ENCODE measurements at places on chromosomes 13 and 19.

GRCh38 chr19:6572217-6572616, 18.7 kb downstream of the CD70 start:
- DNase-seq: no peak

GRCh38 chr13:21846605-21847004, 175.7 kb downstream of the FGF9 start:
- DNase-seq: no peak

DNA sequence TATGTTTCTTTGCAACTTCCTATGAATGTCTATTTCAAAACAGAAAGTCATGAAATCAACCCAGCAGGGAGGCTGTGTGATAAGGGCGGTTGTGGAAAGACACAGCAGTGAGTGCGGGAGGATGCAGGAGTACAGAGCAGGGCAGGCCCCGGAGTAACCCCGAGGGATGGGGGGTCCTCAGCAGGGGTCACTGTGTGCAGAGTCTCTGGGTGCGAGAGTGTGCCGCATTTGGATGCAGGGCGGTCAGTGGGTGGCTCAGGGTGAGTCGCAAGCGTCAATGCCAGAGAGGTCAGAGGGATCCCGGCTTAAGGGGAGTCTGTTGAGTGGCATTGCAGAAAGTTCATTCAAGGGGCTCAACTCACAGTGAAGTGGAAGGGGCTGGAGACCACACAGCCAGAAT, 147.8 kb downstream of the STK24 start:
- no peak for DNase-seq

GRCh38 chr13:30763786-30764413, 28.6 kb downstream of the ALOX5AP start:
- DNase-seq: no peak

DNA sequence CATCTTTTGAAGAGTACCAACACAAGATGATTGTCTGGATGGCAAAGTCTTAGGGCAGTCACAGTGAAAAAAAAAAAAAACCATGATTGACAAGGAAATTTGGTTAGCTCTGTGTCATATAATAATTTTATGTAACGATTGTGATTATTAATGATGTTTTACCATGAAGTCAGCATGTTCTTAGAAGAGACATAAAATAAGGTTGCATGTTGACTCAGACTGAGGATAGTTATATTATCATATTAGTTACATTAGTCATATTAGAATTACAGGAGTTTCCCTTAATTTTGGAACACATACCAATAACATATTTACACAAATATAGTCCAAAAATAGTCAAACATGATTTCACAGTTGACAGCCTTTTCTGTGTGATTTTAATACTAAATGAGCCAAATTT, 5.7 kb downstream of the ZNF431 start:
- DNase-seq: no peak

- DNase-seq: no peak
These were observed 22.0 kb upstream of the TEX29 start for GRCh38 chr13:111298214-111298975.

- no peak for DNase-seq
These were observed 9.4 kb upstream of the DCUN1D2 start for GRCh38 chr13:113499936-113500335.

- DNase-seq: no peak
These were observed 1.6 kb downstream of the ADAMTS10 start for GRCh38 chr19:8608941-8609278.

GRCh38 chr13:92963029-92963428, 263.6 kb upstream of the GPC6 start:
- no peak for DNase-seq

- DNase-seq: no peak
These were observed 11.2 kb downstream of the ZNF317 start for GRCh38 chr19:9151367-9151766.

GRCh38 chr13:39095500-39095899, 57.2 kb downstream of the NHLRC3 start:
- no peak for DNase-seq

GRCh38 chr19:574658-575526, 2.5 kb downstream of the BSG start:
- no peak for DNase-seq

DNA sequence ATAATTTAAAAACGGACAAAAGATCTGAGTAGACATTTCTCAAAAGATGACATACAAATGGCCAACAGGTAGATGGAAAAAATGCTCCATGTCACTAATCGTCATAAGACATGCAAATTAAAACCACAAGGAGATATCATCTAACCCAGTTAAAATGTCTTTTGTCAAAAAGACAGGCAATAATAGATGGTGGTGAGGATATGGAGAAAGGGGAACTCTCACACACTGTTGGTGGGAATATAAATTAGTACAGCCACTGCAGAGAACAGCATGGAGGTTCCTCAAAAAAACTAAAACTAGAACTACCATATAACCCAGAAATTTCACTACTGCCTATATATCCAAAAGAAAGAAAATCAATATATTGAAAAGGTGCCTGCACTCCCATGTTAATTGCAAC, 37.9 kb downstream of the OR10H4 start:
- no peak for DNase-seq

GRCh38 chr19:3171894-3172672, 6.5 kb upstream of the S1PR4 start:
- no peak for DNase-seq

GRCh38 chr13:90272356-90272755, 1075.1 kb upstream of the MIR17HG start:
- no peak for DNase-seq

- DNase-seq: no peak
These were observed 12.4 kb upstream of the VWA8 start for GRCh38 chr13:41973247-41973741.

DNA sequence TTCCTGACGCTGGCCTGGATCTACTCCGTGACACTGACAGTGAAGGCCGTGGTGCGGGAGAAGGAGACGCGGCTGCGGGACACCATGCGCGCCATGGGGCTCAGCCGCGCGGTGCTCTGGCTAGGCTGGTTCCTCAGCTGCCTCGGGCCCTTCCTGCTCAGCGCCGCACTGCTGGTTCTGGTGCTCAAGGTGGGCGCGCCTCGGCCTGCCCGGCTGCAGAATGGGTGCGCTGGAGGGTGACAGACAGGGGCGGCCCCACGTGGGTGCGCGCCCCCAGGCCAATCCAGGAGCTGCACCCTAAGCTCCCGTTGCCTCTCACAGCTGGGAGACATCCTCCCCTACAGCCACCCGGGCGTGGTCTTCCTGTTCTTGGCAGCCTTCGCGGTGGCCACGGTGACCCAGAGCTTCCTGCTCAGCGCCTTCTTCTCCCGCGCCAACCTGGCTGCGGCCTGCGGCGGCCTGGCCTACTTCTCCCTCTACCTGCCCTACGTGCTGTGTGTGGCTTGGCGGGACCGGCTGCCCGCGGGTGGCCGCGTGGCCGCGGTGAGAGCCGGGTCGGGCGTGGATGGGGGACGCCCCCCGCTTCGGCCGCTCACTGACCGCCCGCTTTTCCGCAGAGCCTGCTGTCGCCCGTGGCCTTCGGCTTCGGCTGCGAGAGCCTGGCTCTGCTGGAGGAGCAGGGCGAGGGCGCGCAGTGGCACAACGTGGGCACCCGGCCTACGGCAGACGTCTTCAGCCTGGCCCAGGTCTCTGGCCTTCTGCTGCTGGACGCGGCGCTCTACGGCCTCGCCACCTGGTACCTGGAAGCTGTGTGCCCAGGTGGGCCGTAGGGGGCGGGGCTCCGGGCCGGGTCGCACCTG, 7.2 kb downstream of the ABCA7 start:
- no peak for DNase-seq

DNA sequence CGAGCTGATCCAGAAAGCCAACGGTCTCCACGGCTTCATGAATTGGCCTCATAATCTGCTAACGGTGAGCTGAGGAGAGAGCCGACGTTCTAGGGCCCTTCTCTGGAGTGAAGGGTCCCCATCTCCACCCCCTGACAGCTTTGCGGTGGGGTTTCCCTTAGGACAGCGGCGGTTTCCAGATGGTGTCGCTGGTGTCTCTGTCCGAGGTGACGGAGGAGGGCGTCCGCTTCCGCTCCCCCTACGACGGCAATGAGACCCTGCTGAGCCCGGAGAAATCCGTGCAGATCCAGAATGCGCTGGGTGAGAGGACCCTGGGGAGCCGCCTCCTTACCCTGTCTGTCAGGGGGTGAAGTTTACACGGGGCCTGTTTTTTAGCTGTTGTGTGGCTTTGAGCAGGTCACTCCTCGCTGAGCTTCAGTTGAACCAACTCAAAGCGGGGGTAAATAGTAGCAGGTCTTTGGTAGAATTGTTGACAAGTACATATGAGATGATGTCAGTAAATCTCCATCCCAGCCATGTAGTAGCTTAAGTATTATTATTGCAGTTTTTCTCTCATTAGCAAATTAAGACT, 801 bp downstream of the QTRT1 start:
- DNase-seq: no peak

GRCh38 chr19:53183146-53183764, 9.9 kb downstream of the ZNF665 start:
- DNase-seq: no peak

GRCh38 chr19:43505941-43506340, 1.4 kb upstream of the PHLDB3 start:
- DNase-seq: no peak

DNA sequence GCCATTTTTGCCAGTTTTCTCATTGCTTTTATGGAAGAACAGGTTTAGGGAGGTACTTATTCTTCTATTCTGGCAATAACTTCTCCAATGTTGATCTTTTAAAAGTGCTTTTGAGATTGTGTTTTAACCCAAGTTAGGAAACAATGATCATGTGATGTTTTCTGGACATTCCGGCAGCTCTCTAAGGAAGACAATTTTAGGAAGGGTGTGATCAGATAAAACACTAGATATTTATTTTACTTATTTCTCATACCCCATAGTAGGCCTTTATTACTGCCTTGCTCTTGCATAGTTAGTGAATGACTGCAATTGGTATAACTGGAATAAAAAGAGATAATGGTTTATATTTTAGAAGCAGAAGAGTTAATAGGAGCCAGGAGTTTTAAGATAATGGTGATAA, 68.4 kb upstream of the SPATA13 start:
- DNase-seq: no peak

DNA sequence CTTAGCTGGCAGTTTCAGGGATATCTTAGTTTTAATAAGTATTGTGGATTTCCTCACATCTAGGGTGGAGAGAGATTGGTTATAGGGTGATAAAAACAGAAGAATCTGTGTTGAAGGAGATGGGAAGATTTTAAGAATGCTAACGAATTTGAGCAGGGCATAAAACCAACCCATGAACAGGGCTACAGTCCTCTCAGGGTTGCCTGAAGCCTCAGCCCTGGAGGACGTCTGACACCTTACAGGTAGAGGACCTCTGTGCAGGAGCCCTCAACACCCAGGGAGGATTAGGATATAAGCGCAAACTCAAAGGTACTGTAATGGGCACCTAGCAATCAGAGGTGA, 461 bp upstream of the WASF3 start:
- no peak for DNase-seq

DNA sequence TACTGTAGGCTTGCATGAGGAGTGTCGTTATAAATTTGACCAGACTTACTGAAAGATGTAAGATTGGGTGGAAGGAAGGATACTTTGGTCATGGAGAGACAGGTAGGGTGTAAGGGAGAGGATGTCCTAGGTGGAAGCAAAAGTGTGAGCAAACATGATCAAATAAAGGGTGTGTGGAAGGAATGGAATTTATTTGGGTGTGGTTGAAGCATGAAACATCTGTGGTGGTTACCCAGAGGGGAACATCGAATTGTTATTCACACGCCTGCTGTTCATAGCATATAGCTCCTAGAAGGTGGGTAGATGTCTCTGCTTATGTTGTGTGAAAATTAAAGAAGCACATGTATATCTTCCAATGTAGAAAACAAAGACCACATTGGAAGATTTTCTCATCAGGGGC, 157.7 kb downstream of the ATP8A2 start:
- DNase-seq: no peak

DNA sequence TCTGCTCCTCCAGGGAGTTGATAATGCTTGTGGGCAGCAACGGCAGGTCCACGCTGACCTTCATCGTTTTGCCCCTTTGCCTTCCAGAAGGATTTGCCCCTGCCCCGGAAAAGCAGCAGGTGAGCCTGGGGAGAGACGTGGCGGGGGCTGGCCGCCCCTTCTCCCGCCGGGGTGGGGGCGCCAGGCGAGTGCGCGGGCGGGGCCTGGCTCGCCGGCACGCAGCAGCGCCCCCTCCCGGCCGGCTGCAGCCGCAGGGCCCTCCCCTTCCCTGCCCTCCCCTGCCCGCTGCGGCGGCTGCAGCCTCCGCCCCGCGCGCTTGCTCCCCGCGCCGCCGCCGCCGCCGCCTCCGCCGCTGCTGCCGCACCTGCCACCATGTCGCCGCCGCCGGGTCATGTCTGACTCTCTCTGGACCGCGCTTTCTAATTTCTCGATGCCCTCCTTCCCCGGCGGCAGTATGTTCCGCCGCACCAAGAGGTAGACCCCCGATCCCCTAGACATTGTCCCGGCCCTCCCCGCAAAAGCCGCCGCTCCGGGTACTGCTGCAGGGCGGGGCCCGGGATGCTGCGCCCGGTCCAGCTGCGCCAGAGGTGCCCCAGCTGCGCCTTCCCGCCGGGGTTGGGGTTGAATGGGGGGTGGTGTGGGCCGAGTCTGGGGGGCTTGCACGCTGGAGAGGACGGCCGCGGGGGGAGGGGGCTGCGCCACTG, at the start of gene MAST1:
TSS of gene MAST1 (plus strand) at position 334 of the 704 bp plus-strand sequence. CDS start at position 392, 58 bp downstream.
- no peak for DNase-seq

DNA sequence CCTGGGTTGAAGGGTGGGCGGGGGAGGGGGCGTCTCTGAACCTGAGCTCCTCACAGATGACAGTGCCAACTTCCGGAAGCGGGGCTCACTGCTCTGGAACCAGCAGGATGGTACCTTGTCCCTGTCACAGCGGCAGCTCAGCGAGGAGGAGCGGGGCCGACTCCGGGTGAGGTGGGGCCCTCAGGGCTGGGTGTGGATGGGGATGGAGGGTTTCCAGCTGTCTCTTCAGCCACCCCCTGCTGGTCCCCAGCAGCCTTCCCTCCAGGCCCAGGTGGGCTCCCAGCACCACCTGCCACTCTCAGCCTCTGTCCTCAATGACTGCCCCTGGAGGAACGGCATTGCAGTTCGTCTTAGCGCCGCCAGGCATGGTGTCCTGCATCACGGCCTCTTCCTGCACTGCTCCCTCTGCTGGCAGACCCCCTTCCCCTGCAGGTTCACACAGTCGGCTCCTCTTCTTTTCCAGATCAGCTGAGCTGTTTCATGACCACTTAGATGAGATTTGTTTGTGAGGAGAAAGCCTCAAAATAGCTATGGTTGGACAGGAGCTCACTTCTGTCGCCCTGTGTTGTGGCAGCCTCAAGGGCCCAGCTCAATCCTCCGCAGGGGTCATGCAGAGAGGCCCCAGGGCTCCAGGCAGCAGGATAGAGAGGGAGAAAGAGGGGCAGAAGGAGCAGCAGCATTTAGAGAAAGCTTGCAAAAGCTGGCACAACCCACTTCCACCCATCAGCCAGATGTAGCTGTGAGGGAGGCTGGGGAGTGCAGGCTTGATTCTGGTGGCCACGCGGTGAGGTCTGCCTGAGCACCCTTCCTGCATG, 2.5 kb upstream of the GARIN5A start:
- no peak for DNase-seq

All from stimulated activated CD8-positive, alpha-beta memory T cell treated with anti-CD3 and anti-CD28 coated beads, Interleukin-7, amount 100 ng/mL, for 1 hour (primary cell).